ENCODE measurements at places on chromosomes 3 and 15.

GRCh38 chr15:38247336-38247735 is 5.3 kb upstream of the SPRED1 start:
- DNase-seq: no peak

- no peak for DNase-seq
Observed at GRCh38 chr15:99474909-99475753, 90.7 kb upstream of the MEF2A start.

DNA sequence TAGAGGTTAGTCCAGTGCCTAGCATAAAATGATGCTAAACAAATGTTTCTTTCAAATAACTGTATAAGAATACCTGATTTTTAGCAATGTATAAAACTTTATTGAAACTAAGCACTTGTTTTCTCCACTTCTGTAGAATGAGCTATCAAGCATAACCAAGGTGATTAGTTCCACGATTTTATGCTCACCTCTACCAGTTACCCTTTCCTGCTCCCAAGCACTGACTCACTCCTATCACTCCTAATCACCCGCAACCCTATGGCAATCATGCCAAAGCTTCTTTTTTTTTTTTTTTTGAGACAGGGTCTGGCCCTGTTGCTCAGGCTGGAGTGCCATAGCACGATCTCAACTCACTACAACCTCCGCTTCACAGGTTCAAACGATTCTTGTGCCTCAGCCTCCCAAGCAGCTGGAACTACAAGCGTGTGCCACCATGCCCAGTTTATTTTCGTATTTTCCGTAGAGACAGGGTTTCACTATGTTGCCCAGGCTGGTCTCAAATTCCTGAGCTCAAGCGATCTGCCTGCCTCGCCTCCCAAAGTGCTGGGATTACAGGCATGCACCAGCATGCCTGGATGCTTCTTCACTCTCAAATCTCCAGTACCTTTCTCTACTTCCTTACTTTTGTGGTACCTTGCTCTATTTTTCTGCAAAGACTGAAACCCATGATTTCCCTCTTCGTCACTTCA is 3.9 kb downstream of the HSPBAP1 start:
- DNase-seq: no peak

DNA sequence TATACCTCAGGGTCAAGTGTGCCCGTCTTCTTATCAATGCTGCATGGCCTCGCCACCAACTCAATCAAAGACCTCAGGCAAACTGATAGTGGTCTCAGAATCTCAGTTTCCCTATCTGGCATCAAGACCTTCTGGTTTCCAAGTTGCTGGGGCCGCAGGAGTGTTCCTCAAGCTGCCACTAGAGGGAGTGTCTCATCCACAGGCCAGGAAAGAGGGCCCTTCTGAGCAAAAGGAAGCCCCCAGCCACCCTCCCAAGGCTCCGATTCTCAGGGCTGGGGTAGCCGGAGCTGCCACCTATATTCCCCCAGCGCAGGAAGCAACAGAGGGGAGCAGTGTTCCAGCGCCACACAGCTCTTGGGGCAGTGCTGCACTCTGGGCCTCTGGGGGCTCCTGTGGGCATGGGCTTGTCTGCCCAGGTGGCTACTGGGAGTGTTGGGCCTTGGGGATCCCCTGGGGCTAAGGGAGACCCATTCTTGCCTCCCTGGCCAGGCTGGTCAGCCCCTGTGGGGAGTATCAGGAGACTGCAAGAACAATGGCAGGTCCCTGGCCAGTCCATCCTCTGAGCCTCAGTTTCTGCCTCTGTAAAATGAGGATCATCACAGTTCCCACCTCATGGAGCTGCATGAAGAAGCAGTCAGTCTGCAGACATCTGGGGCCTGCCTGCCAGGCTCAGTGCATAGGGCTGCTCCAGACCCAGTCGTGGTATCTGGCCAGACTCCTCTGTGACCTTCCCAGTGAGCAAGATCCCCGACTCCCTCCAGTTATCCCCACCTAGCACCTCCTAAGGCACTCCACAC is 23.4 kb upstream of the SEC13 start:
- DNase-seq: no peak

GRCh38 chr15:40762919-40763800 is 708 bp upstream of the GCHFR start:
- no peak for DNase-seq

DNA sequence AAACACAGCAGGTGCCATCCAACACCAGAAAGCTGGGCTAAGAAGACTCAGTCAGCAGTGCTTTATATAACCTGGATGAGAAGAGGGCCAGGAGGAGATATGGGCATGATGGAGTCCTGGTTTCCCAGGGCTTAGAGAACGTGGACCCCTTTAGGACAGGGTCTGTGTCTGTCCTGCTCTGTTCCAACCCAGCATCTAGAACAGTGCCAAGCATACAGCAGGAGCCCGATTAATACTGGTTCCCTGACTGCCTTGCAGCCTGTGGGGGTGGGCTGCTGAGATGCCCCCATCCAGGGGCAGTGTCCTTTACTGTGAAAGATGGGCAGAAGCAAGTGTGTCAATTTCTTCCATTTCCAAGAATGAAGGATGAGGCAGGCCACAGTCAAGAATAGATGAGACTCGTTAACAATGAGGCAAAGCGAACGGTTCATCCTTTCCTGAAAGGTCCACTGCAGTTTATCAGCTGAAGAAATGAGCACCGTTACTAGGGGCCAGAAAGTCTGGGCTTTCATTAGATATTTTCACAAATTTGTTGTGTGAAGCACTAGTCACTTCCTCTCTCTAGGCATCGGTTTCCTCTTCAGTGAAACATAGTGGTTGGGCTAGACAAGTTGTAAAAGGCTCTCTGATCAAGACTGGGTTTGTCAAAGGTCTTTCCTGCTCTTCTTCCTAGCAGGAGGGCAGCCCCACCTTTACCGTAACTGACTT is 72.0 kb upstream of the HERC1 start:
- no peak for DNase-seq

GRCh38 chr3:152539191-152539764 is 270.5 kb downstream of the MBNL1 start:
- no peak for DNase-seq

GRCh38 chr3:132285620-132285945 is 31.6 kb upstream of the ACP3 start:
- no peak for DNase-seq

DNA sequence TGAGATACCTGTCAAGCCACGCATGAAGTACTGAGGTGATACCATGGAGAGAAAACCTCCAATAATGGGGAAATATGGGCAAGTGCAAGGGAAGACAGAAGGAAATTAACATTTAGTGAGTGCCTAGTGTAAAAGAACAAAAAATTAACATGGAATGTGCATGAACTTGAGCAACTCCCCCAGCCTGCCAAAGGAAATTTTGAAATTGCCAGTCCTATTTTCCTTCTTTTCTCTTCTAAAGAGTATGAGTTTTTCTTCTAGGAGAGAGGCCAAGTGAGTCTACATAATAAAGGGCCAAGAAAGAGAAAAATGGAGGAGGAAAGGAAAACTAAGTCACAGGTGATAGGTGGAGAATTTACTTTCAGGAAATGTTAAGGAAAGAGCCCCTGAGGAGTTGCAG is 602.4 kb upstream of the MDFIC2 start:
- DNase-seq: no peak

DNA sequence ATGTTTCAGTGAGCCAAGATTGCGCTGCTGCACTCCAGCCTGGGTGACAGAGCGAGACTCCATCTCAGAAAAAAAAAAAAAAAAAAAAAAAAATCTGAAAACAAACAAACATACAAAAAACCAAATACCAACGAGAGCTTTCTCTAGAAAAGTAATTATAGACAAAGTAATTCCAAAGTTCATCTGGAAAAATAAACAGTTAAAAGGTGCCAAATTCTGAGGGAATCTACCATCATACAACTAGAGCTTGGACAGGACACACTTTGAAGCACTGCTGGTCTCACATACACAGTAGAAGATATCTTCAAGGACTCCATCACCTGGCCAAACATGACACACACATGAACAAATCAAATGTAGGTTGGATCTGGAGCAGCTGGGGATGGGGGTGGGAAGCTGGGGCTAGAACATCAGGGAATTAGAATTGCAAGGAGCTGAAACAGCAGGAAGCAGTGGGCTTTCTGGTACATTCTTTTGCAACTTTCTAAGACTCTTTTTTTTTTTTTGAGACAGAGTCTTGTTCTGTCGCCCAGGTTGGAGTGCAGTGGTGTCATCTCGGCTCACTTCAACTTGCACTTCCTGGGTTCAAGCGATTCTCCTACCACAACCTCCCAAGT is 41.1 kb upstream of the CTSH start:
- no peak for DNase-seq

DNA sequence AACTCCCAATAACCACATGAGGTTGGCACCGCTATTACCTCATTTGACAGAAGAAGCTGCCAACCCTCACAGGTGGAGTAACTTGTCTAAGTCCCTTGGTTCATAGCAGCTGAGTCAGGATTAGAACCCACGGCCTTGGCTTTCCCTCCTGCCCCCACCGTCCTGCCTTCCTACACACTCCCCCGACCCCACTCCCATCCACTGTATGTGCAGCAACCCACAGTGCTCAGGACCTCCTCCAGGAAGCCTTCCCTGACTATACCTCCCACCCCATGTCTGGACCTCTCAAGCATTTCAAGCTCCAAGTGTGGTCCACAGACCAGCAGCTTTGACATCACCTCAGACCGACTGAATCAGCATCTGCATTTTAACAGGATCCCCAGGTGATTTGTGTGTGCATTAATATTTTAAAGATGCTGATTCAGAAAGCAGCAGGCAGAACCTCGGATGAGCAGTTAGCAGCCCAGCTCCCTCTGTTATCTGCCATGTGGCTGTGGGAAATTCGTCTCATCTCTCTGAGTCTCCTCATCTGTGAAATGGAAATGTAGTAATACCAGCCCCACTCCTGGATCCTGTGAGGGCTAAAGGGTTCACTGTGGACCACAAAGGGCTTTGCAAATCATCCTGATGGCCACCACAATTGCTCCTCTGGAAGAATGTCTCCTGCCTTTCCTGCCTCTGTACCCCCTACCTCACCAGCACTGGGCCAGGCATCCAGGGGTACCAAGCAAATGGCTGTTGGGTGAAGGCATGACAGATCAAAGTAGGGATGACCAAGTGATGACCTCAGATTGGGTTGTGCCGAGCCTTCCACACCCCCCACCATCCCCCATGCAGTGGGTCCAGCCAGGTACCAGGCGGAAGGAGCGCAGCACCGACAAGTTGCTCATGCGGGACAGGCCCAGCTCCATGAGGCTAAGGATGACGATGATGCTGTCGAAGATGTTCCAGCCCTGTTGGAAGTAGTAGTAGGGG is 62.7 kb downstream of the SCN5A start:
- DNase-seq: no peak

- no peak for DNase-seq
Observed at GRCh38 chr15:42737529-42738328, 801 bp upstream of the CDAN1 start.

DNA sequence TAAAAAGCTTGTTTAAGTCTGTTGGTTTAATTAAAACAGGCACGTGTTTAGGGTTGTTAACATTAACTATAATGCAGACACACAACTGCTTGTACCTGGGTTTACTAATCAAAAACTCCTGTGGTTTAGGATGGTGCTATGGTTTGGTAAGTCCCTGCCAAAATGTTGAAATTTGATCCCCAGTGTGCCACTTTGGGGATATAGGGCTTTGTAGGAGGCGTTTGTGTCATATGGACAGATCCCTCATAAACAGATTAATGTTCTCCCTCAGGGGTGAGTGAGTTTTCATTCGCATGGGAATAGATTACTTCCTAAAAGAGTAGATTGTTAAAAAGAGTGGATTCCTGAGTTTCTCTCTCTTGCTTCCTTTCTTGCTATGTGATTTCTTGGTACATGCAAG is 18.7 kb upstream of the GK5 start:
- no peak for DNase-seq

DNA sequence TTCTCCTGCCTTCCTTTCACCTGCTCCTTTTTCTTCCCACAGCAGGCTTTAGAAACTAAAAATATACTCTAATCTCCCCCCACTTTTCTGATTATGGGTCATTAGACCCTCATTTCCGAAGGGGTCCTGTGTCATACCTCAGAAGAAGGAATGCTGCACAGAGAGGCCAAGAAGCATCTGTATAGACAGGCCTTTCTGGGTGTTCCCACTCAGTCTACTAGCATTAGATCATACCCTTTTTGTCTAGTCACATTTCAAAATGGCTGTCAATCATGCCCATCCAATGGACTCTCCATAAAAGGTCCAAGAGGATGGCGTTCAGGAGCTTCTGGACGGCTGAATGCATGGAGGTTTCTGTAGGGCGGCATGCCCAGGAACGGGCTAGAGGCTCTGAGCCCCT is 192.2 kb downstream of the SUCLG2 start:
- no peak for DNase-seq

GRCh38 chr3:46674031-46674845 is 19.2 kb downstream of the ALS2CL start:
- DNase-seq: no peak

GRCh38 chr15:81942655-81943195 is 103.1 kb downstream of the MEX3B start:
- DNase-seq: no peak

DNA sequence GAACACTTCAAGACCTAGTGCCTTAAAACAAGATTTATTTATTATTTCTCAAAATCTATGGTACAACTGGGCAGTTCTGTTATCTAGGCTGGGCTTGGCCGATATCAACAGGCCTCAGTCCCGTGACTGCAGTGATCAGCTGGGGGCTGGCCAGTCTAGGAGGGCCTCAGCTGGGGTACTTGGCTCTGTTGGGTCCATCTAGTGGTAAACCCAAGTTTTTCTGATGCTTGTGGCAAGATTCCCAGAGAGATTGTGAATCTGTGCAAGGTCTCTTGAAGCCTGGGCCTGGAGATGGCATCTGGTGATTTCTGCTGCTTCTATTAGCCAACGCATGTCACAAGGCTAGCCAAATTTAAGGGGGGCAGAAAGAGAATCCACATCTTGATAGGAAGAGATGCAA is 482.4 kb upstream of the SGO1 start:
- no peak for DNase-seq

DNA sequence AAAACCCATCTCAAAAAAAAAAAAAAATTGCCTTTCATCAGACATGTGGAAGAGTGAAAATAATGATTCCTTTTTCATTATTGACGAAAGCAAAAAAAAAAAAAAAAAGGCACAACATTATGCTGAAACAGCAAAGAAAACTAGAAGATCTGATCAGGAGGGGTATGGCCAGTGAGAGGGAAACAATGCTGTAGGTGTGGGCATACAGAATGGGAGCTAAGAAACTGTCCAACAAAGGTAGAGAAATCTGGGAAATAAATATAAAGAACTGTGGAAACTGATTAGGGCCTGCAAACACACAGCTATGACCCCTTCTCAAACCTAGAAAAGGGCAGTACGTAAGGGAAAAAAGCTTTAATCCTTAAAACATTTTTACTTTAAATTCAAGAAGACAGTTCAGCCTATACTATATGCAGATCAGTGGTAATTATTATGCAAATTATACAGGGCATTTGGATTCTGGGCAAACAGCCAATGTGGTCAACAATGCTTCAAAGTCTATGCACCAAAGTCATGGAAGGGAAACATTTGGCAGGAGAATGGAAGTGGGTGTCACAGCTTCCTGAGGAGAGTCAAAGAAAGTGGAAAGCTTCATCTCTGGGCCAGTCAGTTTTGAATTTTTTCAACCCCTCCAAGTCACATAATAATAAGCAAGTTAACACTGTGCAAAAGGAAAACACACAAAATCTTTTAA is 68.3 kb upstream of the SLC12A8 start:
- no peak for DNase-seq

- no peak for DNase-seq
Observed at GRCh38 chr3:34464646-34465045, 666.2 kb downstream of the PDCD6IP start.

All from AG09309 (cell line).